Neural progenitor cell (in vitro differentiated cells): ENCODE measurements at places on chromosomes 4 and X.

GRCh38 chr4:80419946-80420345, 84.4 kb downstream of the CFAP299 start:
- DNase-seq = no peak

GRCh38 chr4:11512871-11513270, 84.2 kb upstream of the HS3ST1 start:
- no peak for DNase-seq

DNA sequence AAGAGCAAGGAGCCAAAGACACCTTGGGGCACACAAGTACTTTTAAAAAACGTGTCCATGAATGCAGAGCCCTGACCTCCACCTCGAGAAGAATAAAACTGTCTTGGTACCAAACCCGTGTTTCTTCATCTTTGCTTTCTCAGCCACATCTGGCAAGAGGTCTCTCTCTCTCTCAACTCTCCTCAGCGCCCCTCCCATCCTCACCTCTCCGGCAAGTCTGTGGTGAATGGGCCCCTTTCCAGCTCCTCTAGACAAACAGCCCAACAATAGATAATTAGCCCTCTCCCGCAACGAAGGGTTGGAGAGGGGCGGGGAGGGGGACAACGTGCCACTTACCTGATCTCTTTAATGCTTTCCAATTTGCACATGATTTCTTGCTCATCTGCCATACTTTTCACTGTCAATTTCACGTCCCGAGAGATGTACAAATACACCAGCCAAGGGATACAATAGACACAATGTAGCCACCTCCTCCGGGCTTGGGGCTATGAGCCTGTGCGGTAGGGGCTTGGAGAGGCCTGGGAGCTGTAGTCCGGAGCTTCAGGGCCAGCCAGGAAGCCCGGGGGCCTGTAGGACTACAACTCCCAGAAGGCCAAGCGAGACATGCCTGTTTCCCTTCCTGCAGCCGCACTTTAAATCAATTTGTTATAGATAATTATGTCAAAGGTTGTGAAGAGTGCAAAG, at the start of gene ZC4H2:
ZC4H2 (minus strand) TSS at position 462 of the 684 bp plus-strand sequence; CDS start at position 389, 73 bp downstream.
- peak; percentile 88 for DNase-seq

DNA sequence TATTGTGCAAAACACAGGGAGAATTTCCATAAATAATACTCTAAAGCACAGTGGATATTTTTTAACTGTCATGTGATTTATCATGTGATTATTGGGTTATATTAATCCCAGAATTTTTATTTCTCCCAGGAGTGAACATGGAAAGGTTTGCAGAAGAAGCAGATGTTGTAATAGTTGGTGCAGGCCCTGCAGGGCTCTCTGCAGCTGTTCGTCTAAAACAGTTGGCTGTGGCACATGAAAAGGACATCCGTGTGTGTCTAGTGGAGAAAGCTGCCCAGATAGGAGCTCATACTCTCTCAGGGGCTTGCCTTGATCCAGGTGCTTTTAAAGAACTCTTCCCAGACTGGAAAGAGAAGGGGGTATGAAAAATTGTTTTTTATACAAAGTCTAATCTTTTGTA, 10.0 kb downstream of the ETFDH start:
- no peak for DNase-seq

DNA sequence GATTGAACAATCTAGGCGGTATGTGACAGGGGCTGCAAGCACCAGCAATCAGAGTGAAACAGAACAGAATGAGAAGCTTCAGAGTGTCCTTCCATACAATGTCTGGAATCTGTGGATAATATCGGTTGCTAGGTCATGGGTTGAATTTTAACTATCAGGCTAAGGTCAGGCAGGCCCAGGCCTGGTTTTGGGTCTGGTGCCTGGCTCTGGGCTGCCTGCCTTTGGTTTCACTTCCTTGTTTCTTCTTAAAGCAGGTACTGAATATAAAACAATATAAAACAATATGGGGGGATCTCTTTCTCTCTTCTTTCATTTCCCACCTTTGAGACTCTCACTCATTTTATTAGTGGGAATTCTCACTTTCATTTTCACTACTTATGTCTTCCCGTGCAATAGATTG, 962.0 kb downstream of the CCSER1 start:
- no peak for DNase-seq

DNA sequence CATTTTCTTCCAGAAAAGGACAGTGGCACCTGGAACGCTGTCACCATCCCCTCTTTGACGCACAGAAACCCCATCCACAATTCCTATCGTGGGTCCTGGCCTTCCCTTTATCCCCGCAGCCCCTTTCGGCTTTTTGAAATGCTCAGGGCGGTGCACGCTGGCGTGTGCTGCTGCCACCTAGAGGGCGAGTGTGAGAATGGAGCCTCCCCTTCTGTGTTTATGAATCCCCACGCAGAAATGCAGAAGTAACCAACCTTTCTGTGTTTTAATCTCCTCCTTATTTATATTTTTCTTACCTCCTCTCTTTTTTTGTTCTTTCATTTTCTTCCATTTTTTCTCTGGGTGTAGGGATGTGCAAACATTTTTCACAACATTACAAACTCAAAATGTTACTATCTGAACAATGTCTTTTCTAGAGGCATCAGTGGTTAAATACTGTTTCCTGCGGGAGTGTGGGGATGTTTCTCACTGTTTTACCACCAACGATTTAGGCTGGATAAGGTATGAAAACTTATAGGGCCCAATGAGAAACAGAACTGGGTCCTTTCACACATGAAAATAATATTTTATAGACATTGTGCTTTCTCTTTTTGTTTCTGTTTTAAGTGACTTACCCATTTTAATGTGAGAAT, 50.0 kb downstream of the TMA16 start:
- DNase-seq = peak; percentile 83

GRCh38 chr4:79088946-79089691, 149.9 kb upstream of the PAQR3 start:
- peak; percentile 25 for DNase-seq

DNA sequence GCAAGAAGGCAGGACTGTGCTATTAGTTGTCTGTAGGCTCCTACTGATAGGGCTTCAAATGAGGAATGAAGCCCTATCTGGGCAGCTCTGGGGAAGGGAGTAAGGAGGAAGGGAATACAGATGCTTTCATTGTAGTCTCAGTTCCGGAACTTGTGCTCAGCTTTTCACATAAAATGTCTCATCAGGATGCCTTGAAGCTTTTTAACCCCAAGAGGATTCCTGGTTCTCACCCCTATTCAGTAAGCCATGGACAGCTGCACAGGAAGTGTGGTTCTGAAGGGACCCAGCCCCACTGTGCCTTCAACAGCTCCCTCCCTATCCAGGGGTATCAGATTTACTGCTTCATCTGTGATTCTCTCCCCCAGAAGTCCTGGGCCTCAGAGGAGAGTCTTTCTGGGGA, 5.0 kb downstream of the ARMCX5 start:
- DNase-seq = peak; percentile 1

DNA sequence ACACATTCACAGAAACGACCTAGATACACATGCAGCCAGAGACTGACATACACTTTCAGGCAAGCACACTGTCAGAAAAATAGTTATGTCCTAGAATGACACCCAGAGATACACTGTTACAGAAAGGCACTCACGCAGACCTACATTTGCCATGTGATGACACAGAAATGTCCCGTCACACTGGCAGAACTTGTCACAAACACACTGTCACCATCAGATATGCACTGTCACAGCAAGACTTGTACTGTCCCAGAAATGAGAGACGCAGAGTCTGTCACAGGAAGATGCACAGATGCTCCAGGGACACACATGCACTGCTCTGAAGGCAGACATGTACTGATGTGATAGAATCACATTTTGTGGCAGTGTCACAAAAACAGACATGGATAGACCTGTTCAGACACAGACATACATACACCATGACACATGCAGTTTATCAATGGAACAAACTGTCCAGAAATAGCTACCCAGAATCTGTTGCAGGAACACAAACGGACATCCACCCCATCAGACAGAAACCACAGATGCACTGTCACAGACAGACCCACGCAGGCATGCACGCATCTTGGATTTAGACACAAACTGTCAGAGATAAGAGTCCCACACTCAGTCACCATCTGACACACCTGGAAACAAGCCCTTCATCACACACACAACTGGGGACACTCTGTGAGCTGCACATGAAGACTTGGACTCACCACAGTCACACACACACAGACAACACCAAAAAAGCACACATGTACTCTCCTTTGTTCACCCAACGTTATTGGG, 1.3 kb upstream of the PIM2 start:
- no peak for DNase-seq

GRCh38 chr4:148116969-148117368, 325.2 kb downstream of the NR3C2 start:
- DNase-seq = no peak

DNA sequence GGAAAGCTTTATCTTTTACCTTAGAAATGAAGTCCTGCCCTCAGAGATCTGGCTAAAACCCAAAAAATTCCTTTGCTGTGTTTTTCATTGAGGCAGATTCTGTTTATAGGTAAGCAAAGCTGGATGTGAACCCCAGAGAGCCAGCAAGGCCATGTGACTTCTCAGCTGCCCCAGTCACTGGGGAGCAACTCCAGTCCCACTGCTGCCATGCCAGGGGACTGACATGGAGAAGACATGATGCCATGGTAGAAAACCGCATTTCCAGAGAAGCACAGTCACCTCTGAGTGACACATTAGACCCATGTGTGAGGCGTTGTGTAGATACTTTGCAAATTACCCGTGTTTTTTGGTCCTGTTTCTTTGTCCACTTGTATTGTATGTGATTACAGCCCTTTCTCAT, 45.4 kb downstream of the PTTG2 start:
- DNase-seq = no peak

DNA sequence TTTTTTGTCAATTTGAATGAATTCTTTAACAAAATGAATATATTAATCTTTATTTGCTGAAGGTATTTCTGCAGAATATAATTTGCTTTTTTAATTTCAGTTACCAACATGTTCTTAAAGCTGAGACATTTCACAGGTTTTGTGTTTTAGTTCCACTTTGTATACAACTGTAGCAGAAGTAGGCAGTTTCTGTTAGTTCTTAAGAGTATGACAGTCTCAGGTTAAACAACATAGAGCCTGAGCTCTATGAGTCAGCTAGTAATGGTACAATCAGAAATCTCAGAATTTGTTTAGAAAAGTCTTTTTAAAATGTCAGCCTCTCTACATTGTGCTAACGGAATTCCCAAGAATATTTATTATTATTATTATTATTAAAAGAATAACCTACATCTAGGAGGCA, 50.4 kb downstream of the GSTCD start:
- DNase-seq = no peak

GRCh38 chr4:110195561-110196205, 2.7 kb downstream of the ELOVL6 start:
- no peak for DNase-seq

DNA sequence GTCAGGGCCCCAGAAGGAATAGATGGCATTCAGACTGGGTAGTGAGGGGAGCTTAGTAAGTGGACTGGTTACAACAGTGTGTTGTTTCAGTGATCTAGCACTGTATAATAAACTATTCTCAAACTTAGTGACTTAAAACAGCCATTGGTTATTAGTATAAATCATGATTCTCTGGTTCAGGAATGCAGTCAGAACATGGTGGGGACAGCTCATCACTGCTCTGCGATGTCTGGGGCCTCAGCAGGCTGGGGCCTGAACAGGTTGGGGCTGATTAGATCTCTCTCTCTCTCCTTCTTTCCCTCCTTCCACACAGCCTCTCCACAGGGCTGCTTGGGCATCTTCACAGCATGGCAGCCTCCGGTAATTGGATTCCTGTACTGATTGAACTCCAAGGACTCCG, 160.4 kb downstream of the GATB start:
- DNase-seq = no peak

GRCh38 chr4:174483792-174484191, 38.5 kb downstream of the HPGD start:
- peak; percentile 20 for DNase-seq

DNA sequence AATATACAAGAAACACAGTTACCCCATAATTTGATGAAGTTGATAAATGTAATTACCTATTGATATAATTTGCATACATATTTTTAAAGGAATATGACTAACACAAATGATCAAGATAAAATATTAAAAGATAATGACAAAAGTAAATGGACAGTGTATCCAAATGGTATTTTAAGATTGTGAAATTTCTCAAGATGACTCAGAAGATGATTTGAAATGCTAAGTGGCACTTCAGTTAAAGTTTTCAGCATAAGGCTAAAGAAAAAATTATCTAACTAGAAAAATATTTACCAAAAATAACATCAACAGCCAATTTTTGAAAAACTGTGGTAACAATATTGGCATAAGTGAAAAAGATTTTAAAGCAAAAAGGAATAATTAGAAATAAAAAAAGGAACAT, 248.4 kb upstream of the NDST4 start:
- no peak for DNase-seq

DNA sequence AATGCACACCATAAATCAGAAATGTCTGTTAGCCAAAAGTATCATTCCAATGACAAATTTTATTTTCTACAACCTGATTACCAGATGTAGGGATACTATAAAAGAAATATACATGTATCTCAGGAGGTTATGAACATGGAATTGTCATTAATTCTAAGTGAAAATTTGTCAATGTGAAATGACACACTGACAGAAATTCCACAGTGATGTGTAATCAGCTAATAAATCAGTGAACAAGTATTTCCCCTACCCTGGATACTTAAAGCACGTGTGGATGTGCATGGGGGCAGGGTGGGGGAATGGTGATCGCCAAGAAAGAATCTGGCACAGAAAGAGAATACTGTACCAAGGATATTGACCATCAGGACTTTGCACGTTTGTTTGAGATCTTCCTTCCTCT, 123.6 kb downstream of the SH3RF1 start:
- DNase-seq = no peak

DNA sequence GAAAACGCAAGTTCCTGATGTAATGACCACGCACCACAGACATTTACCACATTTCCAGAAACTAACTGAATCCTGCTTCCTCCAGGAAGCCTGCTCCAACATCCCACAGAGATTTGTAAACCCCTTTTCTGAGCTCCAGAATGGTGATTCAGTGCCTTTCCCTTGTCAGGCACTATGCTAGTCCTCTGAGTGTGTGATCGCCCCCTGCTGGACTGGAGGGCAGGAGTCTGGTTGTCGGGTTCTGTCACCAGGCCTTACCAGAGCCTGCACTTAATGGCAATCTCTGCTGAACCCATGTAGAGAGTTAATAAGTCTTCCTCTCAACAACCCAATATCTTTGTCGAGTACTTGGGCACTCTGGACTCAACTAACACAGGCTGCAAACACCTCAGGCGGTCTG, 14.5 kb upstream of the KDM5C start:
- no peak for DNase-seq

- no peak for DNase-seq
Observed at GRCh38 chr4:152265149-152265621, 270.7 kb downstream of the FBXW7 start.
